ENCODE measurements at places on chromosomes 3 and 15.

- DNase-seq: no peak
Observed at GRCh38 chr3:71400986-71401451, 182.5 kb downstream of the FOXP1 start.

DNA sequence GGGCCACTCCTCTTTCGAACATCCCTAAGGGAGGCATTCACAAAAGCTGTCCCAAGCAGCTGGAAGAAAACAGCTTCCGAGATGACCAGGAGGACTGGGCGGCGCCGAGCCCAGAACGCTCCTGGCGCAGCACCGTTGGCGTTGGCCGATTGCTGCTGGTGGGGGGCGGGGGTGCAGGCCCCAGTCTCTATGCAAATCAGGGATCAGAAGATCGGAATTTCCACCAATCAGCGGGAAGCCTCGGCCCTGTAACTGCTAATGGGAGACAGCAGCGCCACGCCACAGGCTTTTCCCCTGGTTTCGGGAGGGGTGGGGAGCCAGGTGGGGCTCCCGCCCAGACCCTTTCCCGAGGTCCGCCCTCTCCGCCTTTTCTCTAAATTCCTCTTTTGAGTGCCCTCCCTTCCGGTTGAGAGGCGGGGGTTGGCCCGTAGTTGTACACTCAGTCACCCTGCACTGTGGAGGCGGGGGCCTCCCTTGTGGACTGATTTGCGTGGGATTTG, 27.0 kb downstream of the HMCES start:
- peak; percentile 94 for DNase-seq

DNA sequence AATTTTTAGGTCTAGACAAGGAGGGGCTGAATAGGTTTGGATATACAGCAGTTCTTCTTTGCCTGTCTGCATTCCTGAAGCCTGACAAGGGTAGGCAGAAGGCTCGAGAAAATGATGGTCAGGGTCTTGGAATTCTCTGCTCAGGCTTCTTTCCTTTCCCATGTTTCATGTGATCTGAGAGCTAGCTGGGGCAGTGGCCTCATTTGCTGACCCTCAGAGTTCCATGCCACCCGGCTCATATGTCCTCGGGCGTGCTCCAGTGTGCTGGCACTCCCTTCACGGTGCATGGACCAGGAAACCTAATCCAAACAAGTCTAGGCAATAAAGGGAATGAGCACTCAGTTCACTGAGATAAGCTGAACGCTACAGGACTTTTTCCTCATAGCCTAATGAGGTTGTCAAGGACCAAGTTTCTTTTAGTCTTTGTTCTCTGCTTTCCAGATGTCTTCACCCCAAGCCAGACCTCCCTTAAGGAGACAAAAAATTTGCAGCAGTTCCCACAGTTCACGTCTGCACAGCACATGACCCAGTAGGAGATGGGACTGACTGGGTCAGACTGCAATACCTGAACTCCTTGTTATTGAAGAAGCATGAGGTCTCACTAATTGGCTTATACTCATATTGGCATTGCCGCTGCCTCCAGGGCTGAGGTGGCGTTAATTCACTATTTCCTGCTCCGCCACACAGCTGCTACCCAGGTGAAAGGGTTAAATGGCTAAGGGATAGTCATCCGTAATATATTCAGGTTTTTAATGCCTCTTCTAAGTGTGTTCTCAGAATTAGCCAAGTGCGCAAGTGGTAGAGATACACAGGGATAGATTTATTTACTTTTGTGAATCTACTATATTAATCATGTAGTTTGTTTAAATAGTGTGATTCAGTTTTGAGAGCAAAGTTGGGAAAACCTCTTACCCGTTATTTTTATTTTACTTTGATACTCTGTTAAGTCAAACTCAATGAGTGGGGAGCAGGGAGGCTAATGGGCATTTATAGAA, 15.3 kb upstream of the RTP4 start:
- no peak for DNase-seq

DNA sequence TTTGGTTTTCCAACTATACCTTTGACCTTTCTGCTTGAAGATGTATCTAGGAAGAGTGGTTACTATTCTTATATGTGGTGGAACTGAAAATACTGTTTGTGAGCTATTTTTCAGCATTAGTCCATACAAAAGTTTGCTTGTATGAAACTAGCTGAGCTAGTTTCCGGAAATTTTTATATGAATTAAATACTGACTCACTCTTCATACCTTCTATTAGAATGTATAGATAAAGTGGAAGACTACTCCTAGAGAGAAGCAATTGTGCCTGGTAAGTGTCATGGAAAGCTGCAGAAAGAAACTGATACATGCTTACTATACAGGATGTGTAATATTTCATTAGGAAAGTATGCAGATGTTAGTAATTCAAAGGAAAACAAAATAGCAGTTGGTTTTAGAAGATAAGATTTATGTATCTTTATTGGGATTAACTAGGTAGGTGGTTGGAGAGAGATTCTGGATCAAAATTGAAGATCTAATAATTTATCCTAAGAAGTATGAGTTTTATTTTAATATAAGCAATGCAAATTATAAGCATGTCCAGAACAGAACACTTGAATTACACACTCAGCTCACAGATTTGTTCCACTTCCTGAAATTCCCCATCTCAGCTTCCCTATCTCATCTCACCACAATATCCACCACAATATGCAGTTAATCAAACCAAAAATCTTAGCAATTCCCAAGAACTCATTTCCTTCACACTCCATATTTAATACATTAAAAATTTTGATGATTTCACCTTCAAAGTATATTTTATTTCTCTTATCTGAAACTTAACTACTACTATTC, 82.8 kb downstream of the BCHE start:
- no peak for DNase-seq

- peak; percentile 7 for DNase-seq
Observed at GRCh38 chr3:6779140-6779539, 81.8 kb upstream of the GRM7 start.

DNA sequence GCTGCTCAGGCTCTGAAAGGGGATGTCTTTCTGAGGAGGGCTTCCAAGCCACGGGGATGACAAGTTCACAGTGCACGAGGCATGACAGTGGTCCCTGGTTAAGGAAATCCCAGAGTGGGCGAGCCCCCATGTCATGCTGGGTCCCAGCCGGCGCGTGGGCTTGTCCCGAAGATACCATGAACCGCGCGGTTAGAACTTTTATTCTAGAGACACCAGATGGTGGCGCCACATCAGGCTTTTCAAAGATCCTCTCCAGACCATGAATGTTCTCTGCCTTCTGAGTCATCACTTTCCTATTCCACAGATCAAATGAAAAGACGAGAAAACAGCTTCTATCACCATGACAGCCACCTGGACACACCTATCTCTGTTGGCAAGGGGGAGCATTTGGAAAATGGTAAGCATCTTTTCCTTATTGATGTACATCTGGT, 227.8 kb upstream of the LYSMD4 start:
- peak; percentile 58 for DNase-seq

DNA sequence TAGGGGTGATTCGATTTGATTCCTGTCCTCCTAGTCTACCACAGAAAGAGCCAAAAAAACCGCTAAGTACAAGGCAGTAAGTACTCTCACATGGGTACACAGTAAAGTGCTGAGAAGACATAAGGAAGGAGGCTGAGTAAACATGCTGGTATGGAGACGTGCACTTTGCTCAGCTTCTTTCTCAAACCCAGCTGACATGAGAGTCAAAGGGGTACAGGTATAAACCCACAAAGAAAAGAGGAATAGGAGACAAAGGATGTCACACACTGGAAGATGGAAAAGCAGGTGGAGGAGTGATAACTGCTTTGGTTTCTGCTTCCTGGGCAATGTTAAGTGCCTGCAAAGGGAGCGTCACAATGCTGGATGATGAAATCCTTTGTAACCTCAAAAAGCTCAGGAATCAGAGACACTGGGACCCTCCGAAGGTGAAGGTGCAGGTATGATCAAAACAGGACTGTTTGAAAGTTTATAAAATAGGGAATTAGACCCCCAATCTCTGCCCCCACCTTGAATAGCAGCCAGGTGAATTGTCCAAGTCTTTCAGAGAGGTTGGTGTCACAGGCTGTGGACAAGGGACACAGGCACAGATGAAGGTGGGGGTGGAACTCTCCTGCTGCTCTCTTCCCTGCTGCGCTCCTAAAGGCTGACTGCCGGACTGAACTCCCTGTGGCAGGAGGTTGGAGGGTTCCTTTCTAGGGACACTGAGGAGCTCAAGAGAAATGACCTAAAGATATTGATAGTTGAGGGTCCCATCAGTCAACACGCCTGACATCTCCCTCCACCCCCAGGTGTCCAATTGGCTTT, 101.8 kb downstream of the RAB11A start:
- no peak for DNase-seq

DNA sequence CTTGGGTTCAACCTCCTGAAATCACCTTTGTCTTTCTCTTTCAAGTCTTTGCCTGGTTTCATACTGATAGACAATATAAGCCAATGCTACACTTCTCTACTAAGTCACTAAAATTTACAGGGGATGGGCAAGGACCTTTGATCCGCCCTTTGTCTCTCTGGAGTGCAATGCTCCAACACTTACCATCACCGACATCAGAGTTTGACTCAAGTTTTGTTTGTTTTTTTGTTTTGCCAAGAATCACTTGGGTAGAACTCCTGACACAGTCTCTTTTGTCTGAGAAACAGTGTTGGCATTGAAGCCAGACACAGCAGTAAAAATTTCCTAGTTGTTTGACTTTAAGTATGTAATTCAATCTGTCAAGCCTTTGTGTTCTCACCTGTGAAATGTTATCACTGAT, 29.3 kb downstream of the NFKBIZ start:
- DNase-seq: no peak

GRCh38 chr3:195544230-195544536, 1.1 kb upstream of the PPP1R2 start:
- DNase-seq: no peak

GRCh38 chr3:149145974-149146373, 16.5 kb downstream of the HPS3 start:
- DNase-seq: no peak

GRCh38 chr3:113552851-113553250, 20.5 kb downstream of the SIDT1 start:
- no peak for DNase-seq

GRCh38 chr3:112741983-112742382, 101.0 kb upstream of the CCDC80 start:
- no peak for DNase-seq

DNA sequence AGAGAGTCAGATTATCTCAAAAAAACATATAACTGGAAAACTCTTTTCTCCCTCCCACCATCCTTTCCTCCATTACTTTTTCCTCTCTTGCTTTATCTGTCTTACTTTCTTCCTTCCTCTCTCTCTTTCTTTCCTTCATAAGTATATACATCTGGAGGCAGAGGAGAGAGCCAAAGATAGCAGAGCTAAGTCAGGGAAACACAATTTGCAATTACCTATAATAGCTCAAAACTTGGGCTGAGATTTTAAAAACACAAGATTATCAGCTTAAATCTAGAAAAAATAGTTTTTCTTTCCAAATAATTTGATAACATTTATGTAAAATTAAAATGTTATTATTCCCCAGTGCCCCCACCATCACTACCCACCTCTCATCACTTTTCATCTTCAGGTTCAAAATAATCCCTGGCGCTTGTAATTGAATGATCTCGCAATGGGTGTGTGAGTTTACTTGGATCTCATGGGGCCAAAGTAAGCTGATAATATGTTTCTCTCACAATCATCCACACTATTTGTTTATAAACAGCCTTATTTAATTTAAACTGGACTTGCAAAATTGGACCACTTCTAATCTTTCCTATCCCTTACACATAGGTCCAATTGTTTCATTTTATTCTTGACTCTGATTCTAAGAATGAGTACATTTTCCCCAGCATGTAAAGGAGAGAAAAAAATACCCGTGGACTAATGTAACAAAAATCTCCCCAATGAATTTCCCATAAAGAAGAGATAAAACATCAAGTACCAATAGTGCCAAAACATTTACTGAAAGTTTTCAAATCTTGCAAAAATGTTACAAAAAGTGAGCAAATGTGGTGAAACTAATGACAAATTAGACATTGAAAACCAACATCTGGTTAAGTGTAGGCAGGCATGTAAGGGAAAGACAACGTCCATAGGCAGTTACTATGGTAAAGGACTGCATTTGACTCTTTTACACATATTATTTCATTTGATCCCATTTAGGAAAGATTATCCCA, 236.9 kb downstream of the DTWD1 start:
- DNase-seq: no peak

- no peak for DNase-seq
Observed at GRCh38 chr15:101451846-101452245, 37.7 kb downstream of the PCSK6 start.
